ENCODE measurements at places on chromosomes 4 and X.

DNA sequence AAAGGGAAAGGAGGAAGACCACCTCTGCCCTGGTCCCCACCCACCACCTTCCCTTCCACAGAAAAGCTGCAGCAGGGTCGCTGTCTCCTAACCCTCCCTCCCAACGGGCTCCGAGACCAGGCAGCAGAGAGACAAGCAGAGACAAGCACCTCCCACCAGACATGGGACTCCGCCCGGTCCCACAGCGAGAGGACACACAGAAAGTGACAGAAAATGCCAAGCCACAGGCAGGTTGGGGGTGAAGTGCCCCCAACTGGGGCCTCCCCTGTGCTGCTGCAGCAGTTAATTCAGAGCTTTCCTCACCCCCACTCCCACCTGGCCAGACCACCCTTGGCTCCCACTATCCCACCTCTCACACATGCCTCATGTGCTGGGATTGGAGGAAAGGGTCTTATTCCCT, 64.4 kb upstream of the AFAP1 start:
- H3K27me3 ChIP-seq: no peaks in the 10 kb centered on the region
- H3K4me1 ChIP-seq: no peaks in the 10 kb centered on the region
- peaks cover 18% of the 10 kb centered on the region for H3K36me3 ChIP-seq
- H3K27ac ChIP-seq: no peak overlapping the region
- H3K4me3 ChIP-seq: no peak overlapping the region

DNA sequence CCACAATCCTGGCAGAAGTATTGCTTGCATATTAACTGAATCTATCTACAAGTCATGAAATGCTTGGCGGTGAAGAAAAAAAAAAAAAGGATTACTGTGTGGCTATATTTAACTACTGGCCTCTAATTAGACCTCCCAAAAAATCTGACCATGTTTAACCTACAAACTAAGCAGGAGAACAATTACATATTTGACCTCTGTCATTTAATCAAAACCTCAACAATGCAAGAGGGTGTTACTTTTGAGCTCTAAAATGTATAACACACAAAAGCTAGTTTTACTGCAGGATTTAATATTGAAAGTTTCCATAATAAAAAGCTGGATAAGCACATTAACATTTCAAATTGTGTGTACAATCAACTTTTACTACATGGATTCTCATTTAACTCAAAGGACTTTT, 1.5 kb downstream of the ITM2A start:
- no peaks in the 10 kb centered on the region for H3K36me3 ChIP-seq
- peak overlapping the region; percentile 51 for H3K4me3 ChIP-seq
- no peak for DNase-seq
- no peaks in the 10 kb centered on the region for H3K4me1 ChIP-seq

- peak overlapping the region; percentile 75 for H3K27ac ChIP-seq
- DNase-seq: no peak
- no peaks in the 10 kb centered on the region for H3K27me3 ChIP-seq
Measured at GRCh38 chr4:88697141-88697540, 488 bp downstream of the NAP1L5 start.

DNA sequence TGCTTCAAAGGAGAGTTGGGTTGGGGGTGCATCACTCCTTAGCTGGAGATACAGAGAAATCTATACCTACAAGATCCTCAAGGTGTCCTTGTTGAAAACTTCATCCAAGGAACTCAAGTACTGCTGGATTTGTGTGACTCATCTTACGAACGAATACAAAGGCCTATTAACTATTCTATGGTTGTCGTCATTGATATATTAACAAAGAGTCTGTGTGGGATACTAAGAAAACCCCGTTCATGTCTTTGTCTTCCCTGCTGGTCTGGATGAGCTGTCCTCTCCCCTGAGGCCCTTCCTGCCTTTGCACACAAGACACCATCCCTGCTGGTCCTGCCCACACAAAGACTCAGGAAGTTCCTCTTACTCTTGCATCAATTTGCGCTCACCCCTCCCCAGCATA, 54.9 kb upstream of the IRF2 start:
- peaks cover 12% of the 10 kb centered on the region for H3K4me1 ChIP-seq
- peak; percentile 39 for DNase-seq
- H3K36me3 ChIP-seq: no peaks in the 10 kb centered on the region
- H3K27me3 ChIP-seq: no peaks in the 10 kb centered on the region
- no peak overlapping the region for H3K4me3 ChIP-seq

DNA sequence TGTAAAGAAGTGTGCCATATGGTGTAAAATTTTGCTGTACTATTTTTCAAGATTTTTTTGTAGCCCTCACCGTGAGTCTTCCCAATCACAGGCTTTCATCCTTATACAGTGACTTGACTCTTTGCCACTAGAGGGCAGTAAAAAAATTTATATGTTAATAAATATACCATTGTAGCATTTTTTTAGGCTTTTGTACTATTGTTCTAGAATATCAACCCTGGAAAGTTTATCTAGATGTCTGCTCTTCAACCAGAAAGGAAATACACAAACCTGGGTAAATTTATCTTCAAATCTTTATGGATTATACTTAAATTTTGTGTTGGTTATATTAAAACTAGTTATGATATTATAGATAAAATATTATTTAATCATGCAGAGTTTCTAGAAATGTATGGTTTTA, 235.3 kb downstream of the TENM3 start:
- no peak overlapping the region for H3K4me3 ChIP-seq
- no peaks in the 10 kb centered on the region for H3K4me1 ChIP-seq
- no peak overlapping the region for H3K27ac ChIP-seq

GRCh38 chrX:136397001-136397400, 90.7 kb upstream of the BRS3 start:
- no peaks in the 10 kb centered on the region for H3K4me1 ChIP-seq
- no peaks in the 10 kb centered on the region for H3K27me3 ChIP-seq
- H3K27ac ChIP-seq: no peak overlapping the region

DNA sequence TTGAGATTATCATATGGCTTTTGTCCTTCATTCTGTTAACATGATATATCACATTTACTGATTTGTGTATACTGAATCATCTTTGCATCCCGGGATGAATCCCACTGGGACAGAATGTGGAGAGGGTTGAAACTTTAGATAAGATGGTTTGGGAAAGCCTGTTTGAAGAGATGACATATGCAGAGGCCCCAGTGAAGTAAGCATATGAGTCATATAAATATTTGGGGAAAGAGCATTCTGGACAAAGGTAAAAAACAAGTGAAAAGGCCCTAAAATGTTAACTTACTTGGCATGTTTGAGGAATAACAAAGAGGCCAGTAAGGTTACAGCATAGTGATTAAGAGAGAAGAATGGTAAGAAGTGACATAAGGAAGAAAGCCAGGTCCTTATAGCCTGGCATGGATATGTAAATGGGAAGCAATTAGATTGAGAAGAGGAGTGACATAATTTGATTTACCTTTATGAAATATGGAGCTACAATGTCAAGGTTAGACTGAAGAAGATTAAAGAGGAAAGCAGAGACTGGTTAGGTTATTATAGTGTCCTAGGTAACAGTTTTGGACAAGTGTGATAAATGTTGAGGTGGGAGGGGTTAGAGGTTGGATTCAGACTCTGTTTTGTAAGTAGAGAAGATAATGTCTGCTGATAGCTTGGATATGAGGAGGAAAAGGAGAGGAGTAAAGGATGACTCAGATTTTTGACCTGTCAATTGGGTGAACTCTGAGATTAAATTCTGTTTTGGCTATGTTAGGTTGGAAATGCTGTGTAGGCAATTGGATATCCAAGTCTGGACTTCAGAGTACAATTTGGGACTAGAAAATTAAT, 54.6 kb upstream of the DRP2 start:
- H3K4me1 ChIP-seq: no peaks in the 10 kb centered on the region
- H3K27ac ChIP-seq: no peak overlapping the region
- H3K4me3 ChIP-seq: no peak overlapping the region
- no peaks in the 10 kb centered on the region for H3K36me3 ChIP-seq

GRCh38 chrX:68177542-68177941, 255.8 kb downstream of the OPHN1 start:
- H3K27me3 ChIP-seq: no peaks in the 10 kb centered on the region
- H3K4me3 ChIP-seq: no peak overlapping the region
- no peaks in the 10 kb centered on the region for H3K4me1 ChIP-seq

- H3K4me1 ChIP-seq: peaks cover 33% of the 10 kb centered on the region
- H3K4me3 ChIP-seq: no peak overlapping the region
- no peaks in the 10 kb centered on the region for H3K36me3 ChIP-seq
- DNase-seq: no peak
Measured at GRCh38 chr4:1250921-1251772, 2.2 kb upstream of the CTBP1 start.

DNA sequence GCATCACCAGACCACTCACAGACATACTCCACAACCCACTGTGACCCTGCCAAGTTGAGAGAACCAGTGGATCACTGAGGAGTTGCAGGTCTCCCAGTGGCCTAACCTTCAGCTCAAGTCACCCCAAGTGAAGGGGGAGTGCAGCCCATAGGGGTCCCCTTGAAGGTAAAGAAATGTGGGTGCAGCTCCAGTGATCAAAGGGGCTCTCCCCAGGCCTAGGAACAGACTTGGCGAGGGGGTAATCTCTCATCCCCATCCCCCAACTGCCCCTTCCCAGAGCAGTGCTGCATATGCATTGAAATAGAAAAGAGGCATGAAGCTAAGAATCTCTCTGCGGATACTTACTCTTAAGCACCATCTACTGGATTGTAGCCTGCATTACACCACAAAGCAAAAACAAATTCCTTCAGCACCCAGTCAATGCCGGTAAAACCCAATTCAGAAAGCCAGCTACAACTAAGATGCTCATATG, 27.0 kb downstream of the MAGEE1 start:
- no peak overlapping the region for H3K27ac ChIP-seq
- H3K36me3 ChIP-seq: no peaks in the 10 kb centered on the region
- DNase-seq: no peak
- no peaks in the 10 kb centered on the region for H3K27me3 ChIP-seq
- H3K4me3 ChIP-seq: no peak overlapping the region

- no peak overlapping the region for H3K4me3 ChIP-seq
- no peaks in the 10 kb centered on the region for H3K27me3 ChIP-seq
- no peak for DNase-seq
- H3K36me3 ChIP-seq: no peaks in the 10 kb centered on the region
Measured at GRCh38 chr4:114264877-114265291, 285.4 kb upstream of the ARSJ start.
